ENCODE measurements at places on chromosomes 3 and 15. TPM values are rescaled to one million over a fixed set of nuclear protein-coding genes. Genes with fewer than 3 reads are reported as not detected.

GRCh38 chr15:27327467-27328025 is 356.6 kb downstream of the GABRG3 start:
- no peak overlapping the region for H3K27ac ChIP-seq
- H3K4me1 ChIP-seq, result no peaks in the 10 kb centered on the region
- H3K27me3 ChIP-seq, result no peaks in the 10 kb centered on the region
- H3K4me3 ChIP-seq, result no peak overlapping the region
- H3K36me3 ChIP-seq, result no peaks in the 10 kb centered on the region

DNA sequence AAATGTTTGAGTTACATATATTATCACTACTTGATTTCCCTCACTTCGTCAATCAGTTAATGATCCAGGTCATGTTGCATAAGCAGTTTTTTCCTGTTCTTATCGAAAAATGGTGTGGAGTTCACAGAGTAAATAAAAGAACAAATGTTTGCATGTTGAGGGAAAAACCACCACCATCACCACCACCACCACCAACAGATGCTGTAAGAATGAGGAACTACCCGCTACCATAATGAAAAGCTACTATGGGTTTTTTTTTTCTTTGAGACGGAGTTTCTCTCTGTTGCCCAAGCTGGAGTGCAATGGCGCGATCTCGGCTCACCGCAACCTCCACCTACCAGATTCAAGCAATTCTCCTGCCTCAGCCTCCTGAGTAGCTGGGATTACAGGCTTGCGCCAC is 27.6 kb downstream of the RUBCN start:
- H3K4me1 ChIP-seq, result peaks cover 16% of the 10 kb centered on the region
- no peaks in the 10 kb centered on the region for H3K36me3 ChIP-seq
- H3K27me3 ChIP-seq, result no peaks in the 10 kb centered on the region
- no peak for DNase-seq
- no peak overlapping the region for H3K27ac ChIP-seq

DNA sequence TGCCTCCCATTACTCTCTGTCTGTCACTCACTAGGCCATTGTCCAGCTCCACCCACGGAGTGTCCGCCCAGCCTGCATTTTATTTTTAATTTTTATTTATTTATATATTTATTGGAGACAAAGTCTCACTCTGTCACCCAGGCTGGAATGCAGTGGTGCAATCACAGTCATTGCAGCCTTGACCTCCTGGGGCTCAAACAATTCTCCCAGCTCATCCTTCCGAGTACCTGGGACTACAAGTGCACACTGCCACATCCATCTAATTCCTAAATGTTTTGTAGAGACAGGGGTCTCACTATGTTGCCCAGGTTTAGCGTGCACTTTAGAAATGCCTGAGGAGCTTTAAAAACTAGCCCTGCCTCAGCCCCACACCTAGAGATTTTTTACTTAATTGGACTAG is 141.5 kb downstream of the LIPC start:
- H3K4me1 ChIP-seq, result peaks cover 1% of the 10 kb centered on the region
- H3K36me3 ChIP-seq, result no peaks in the 10 kb centered on the region
- no peak for DNase-seq
- no peak overlapping the region for H3K27ac ChIP-seq
- H3K4me3 ChIP-seq, result no peak overlapping the region
- H3K27me3 ChIP-seq, result no peaks in the 10 kb centered on the region

Gene GCHFR
- total RNA-seq, result 21.5 TPM

Gene HDC
- total RNA-seq, result not detected

- no peaks in the 10 kb centered on the region for H3K4me1 ChIP-seq
- H3K27ac ChIP-seq, result no peak overlapping the region
- DNase-seq, result no peak
- H3K4me3 ChIP-seq, result no peak overlapping the region
Observed at GRCh38 chr15:81497238-81497637, 123.2 kb upstream of the TMC3 start.

DNA sequence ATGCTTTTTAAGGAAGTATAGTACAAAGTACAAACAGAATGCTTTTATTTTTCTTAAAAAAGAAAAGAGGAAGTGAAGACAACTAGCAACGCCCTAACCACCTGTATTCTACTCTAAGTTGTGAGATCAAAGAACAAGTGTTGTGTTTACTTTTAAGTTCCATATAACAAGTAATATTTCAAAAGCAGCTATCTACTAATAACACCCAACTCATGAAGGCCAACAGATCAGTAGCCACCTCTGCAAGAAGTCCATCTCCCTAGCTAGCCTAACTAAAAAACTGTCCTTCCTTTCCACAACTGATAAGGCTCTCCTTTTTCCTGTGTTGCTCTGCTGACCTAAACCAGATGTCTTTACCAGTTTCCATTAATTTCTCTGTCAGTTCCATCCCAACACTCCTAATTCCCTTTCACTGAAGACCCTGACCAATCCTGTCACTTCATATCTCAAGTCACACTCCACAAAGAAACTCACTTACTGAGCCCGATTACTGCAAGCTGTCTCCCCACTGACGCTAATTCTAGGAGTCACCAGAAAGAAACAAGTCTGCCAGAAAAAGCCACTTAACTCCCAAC is 26.9 kb downstream of the PHC3 start:
- H3K4me1 ChIP-seq, result peaks cover 32% of the 10 kb centered on the region
- no peak for DNase-seq
- peak overlapping the region; percentile 13 for H3K4me3 ChIP-seq
- H3K27ac ChIP-seq, result peak overlapping the region; percentile 2
- no peaks in the 10 kb centered on the region for H3K27me3 ChIP-seq

- H3K27me3 ChIP-seq, result no peaks in the 10 kb centered on the region
- no peak overlapping the region for H3K27ac ChIP-seq
- H3K4me1 ChIP-seq, result peaks cover 36% of the 10 kb centered on the region
- no peaks in the 10 kb centered on the region for H3K36me3 ChIP-seq
- H3K4me3 ChIP-seq, result no peak overlapping the region
- DNase-seq, result no peak
Observed at GRCh38 chr3:128311441-128311844, 155.2 kb downstream of the DNAJB8 start.

- peaks cover 25% of the 10 kb centered on the region for H3K4me1 ChIP-seq
- DNase-seq, result no peak
- H3K27ac ChIP-seq, result no peak overlapping the region
- H3K4me3 ChIP-seq, result no peak overlapping the region
- H3K27me3 ChIP-seq, result peaks cover 26% of the 10 kb centered on the region
Observed at GRCh38 chr15:29826908-29827820, 4.9 kb upstream of the TJP1 start.

- no peaks in the 10 kb centered on the region for H3K36me3 ChIP-seq
- H3K27me3 ChIP-seq, result peaks cover 20% of the 10 kb centered on the region
- peak within 1 kb of the TSS; percentile 61 for H3K4me3 ChIP-seq
Observed at GRCh38 chr3:184261270-184261853, at the start of gene CAMK2N2. Gene CAMK2N2, minus strand, starts transcription at chr3:184261553. Its CDS starts 268 bp downstream, at chr3:184261285.

GRCh38 chr15:81901319-81901718 is 144.5 kb downstream of the MEX3B start:
- DNase-seq, result no peak
- H3K36me3 ChIP-seq, result no peaks in the 10 kb centered on the region

GRCh38 chr3:48478626-48479555 is 25.1 kb downstream of the SHISA5 start:
- peak; percentile 84 for DNase-seq
- H3K4me1 ChIP-seq, result peaks cover 30% of the 10 kb centered on the region
- no peaks in the 10 kb centered on the region for H3K27me3 ChIP-seq
- no peaks in the 10 kb centered on the region for H3K36me3 ChIP-seq
- H3K27ac ChIP-seq, result peak overlapping the region; percentile 78
- peak overlapping the region; percentile 60 for H3K4me3 ChIP-seq

- peaks cover 7% of the 10 kb centered on the region for H3K27me3 ChIP-seq
- no peaks in the 10 kb centered on the region for H3K4me1 ChIP-seq
- H3K4me3 ChIP-seq, result no peak overlapping the region
Observed at GRCh38 chr3:9600597-9600996, 47.0 kb upstream of the LHFPL4 start.

- no peaks in the 10 kb centered on the region for H3K4me1 ChIP-seq
- DNase-seq, result no peak
- H3K27me3 ChIP-seq, result no peaks in the 10 kb centered on the region
- no peak overlapping the region for H3K27ac ChIP-seq
Observed at GRCh38 chr3:177795859-177796258, 598.6 kb upstream of the TBL1XR1 start.

DNA sequence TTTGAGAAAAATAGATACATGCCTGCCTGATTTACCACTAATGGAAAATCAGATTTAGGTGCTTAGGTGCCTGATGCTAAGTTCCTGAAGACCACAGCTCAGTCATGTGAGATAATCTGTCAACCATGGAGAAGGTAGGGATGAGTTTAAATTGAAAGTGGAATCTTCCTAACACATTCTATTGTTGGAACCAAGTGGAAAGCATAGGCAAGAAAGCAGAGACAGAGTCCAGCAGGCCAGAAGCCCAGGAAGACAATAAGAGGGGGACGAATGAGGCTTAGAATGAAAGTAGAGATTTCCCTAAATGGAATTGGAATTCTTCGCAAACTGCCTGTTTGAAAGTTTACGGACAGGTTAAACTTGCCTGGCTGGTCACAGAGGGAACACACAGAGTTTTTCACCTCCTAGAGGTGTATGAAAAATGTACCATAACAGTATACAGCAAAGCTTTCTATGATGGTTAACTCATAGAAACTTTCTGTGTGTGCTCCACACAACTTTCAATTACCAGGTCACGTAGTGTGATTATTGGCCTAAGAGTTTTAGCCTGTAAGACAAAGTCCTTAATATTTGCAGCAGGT is 453.8 kb upstream of the KCNMB2 start:
- H3K4me1 ChIP-seq, result peaks cover 31% of the 10 kb centered on the region
- DNase-seq, result no peak
- no peaks in the 10 kb centered on the region for H3K27me3 ChIP-seq
- no peak overlapping the region for H3K4me3 ChIP-seq
- no peak overlapping the region for H3K27ac ChIP-seq
- H3K36me3 ChIP-seq, result no peaks in the 10 kb centered on the region

GRCh38 chr3:143972505-143973258 is 1.1 kb downstream of the DIPK2A start:
- no peaks in the 10 kb centered on the region for H3K36me3 ChIP-seq
- H3K27ac ChIP-seq, result peak overlapping the region; percentile 81
- peak overlapping the region; percentile 69 for H3K4me3 ChIP-seq
- DNase-seq, result peak; percentile 62
- H3K27me3 ChIP-seq, result no peaks in the 10 kb centered on the region

Gene WDR93
- not detected for total RNA-seq

Gene PCSK6
- 0.74 TPM for total RNA-seq

GRCh38 chr3:105967117-105967516 is 98.3 kb upstream of the CBLB start:
- no peaks in the 10 kb centered on the region for H3K36me3 ChIP-seq
- H3K4me1 ChIP-seq, result no peaks in the 10 kb centered on the region
- no peak for DNase-seq
- H3K27ac ChIP-seq, result no peak overlapping the region

GRCh38 chr3:119825820-119826219 is 43.9 kb downstream of the NR1I2 start:
- H3K27ac ChIP-seq, result no peak overlapping the region
- H3K27me3 ChIP-seq, result no peaks in the 10 kb centered on the region
- H3K4me3 ChIP-seq, result no peak overlapping the region
- no peak for DNase-seq
- H3K36me3 ChIP-seq, result no peaks in the 10 kb centered on the region

GRCh38 chr15:29665444-29666003 is 156.7 kb downstream of the TJP1 start:
- H3K4me1 ChIP-seq, result no peaks in the 10 kb centered on the region
- no peak for DNase-seq
- no peaks in the 10 kb centered on the region for H3K36me3 ChIP-seq

DNA sequence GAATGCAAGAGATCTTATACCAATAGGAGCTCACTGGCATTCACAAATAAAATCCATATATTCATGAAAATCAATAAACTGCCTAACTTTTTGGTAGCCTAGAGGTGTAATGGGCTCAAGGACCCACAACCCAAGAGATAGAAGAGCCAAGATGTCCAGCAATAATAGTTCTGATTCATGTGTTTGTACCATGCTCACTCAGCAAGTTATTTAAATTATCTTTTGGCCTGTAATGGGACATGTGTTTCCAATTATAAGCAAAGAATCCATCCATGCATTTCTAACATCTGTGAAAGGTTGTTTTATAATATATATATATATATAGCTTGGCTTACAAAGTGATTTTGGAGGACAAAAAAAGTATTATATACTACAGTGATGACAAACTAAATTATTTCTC is 29.7 kb upstream of the SHC4 start:
- H3K27me3 ChIP-seq, result no peaks in the 10 kb centered on the region
- H3K27ac ChIP-seq, result no peak overlapping the region
- H3K4me3 ChIP-seq, result no peak overlapping the region
- peaks cover 14% of the 10 kb centered on the region for H3K36me3 ChIP-seq
- H3K4me1 ChIP-seq, result no peaks in the 10 kb centered on the region

GRCh38 chr3:20424086-20424485 is 238.1 kb upstream of the SGO1 start:
- H3K4me1 ChIP-seq, result no peaks in the 10 kb centered on the region
- H3K27ac ChIP-seq, result no peak overlapping the region
- H3K4me3 ChIP-seq, result no peak overlapping the region
- H3K36me3 ChIP-seq, result no peaks in the 10 kb centered on the region

Gene EXD1
- not detected for total RNA-seq

Gene ENTPD3
- not detected for total RNA-seq

- H3K36me3 ChIP-seq, result no peaks in the 10 kb centered on the region
- H3K4me3 ChIP-seq, result no peak overlapping the region
- H3K4me1 ChIP-seq, result no peaks in the 10 kb centered on the region
- DNase-seq, result no peak
- H3K27ac ChIP-seq, result no peak overlapping the region
Observed at GRCh38 chr3:143269741-143270140, 150.2 kb downstream of the CHST2 start.

Gene TP63
- total RNA-seq, result 0.31 TPM

GRCh38 chr3:152056481-152056880 is 183.0 kb downstream of the SUCNR1 start:
- H3K27me3 ChIP-seq, result no peaks in the 10 kb centered on the region
- H3K27ac ChIP-seq, result no peak overlapping the region
- DNase-seq, result no peak

Gene IDH2
- 73.8 TPM for total RNA-seq

Gene GRIP2
- total RNA-seq, result not detected

Gene CCDC39
- not detected for total RNA-seq

Gene THSD4
- not detected for total RNA-seq

GRCh38 chr3:66199089-66199473 is 21.7 kb upstream of the SLC25A26 start:
- H3K4me3 ChIP-seq, result no peak overlapping the region
- DNase-seq, result no peak
- no peaks in the 10 kb centered on the region for H3K4me1 ChIP-seq
- no peaks in the 10 kb centered on the region for H3K36me3 ChIP-seq
- no peaks in the 10 kb centered on the region for H3K27me3 ChIP-seq
- H3K27ac ChIP-seq, result no peak overlapping the region

Gene LEKR1
- total RNA-seq, result 0.64 TPM

GRCh38 chr15:88394553-88395145 is 72.5 kb downstream of the MRPL46 start:
- no peaks in the 10 kb centered on the region for H3K4me1 ChIP-seq
- no peaks in the 10 kb centered on the region for H3K36me3 ChIP-seq
- H3K4me3 ChIP-seq, result no peak overlapping the region
- no peak for DNase-seq
- H3K27me3 ChIP-seq, result no peaks in the 10 kb centered on the region

Gene GABRG3
- not detected for total RNA-seq
